ENCODE measurements at places on chromosomes 11 and 22.

GRCh38 chr11:113885897-113886296 is 10.5 kb upstream of the USP28 start:
- DNase-seq: no peak

- DNase-seq: no peak
Observed at GRCh38 chr22:17672417-17672991, 33.9 kb downstream of the BCL2L13 start.

- no peak for DNase-seq
Observed at GRCh38 chr11:99366546-99366945, 345.8 kb downstream of the CNTN5 start.

GRCh38 chr22:44192816-44193534 is 12.2 kb downstream of the PARVG start:
- no peak for DNase-seq

- peak; percentile 29 for DNase-seq
Observed at GRCh38 chr11:44727373-44728287, 868 bp downstream of the TSPAN18 start.

- no peak for DNase-seq
Observed at GRCh38 chr22:24016156-24016555, 5.1 kb downstream of the CABIN1 start.

DNA sequence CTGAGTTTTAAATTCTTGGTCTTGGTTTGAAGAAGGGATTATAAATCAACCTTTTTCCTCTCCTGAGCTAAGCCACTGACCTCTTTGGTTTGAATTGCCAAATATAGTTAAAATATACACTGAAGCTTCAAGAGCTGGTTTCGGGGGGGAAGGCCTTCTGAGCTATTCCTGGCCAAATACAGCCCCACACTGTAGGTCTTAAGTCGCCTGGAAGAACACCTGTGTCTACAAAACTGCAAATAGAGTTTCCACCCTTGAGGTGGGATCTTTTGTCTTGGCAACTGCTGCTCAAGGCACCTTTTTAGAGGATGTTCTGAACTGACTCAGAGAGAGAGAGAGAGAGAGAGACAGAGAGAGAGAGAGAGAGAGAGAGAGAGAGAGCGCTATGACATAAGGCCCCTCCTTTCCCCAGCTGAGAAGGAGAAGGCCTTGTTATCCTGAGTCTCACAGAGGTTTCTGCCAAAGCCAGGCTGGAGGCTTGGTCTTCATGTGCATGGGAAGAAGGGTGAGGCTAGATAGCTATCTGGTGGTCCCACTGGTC is 5.5 kb downstream of the ADM start:
- DNase-seq: no peak

DNA sequence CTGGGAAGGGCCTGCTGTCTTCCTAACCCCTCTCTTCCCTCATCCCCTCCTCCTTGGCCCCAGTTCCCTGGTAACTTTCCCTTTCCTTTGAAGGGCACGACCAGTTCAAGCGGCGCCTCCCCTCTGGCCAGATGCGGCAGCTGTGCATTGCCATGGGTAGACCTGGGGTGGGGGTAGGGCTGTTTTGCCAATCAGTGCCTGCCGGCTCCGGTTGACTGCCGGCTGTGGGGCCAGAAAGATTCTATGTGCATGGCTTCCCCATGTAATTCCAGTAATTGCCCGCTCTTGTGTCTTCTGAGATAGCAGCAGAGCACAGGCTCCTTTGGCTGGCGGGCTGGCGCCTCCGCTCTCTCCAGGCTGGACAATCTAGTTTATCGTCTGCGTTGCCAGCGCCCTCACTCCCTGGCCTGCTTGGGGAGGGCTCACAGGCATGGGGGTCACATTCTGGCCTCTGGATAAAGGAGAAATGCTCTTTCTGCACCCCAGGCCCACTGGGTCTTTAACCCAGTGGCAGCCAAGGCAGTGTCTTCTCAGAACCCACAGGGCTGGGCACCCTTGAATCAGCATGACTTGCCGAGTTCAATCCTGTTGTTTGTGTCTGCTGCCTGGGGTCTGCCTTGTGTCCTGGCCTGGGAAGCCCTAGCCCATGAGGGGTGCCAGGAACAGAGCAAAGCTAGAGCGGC is 9.4 kb downstream of the SIDT2 start:
- DNase-seq: no peak

- DNase-seq: no peak
Observed at GRCh38 chr11:113287801-113288200, 26.6 kb upstream of the TTC12 start.

- no peak for DNase-seq
Observed at GRCh38 chr11:72352859-72353551, 81.3 kb downstream of the CLPB start.

DNA sequence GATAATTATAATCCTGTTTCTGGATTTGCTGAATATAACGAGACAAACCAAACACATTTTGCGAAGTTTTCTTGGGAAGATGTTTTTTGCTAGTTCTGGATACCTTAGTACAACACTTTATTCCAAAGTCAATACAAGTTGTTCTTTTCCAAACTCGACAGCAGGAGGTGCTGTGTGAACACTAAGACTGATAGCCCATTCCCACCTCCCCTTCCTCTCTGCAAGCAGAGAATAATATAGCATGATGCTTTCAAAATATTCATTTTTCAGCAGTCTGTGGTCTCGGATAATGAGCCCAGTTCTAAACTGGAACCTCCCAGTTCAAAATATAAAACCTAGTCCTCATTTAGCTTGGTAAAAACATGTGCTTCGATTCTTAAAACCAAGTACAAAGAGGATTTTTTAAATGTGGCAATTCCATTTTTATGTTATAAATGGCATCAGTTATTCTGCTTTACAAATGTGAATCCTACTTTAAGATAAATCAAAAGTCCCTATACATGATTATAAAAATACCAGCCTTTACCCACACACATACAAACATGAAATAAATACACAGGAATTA is 129.1 kb downstream of the DCDC1 start:
- DNase-seq: no peak

- no peak for DNase-seq
Observed at GRCh38 chr11:105953886-105954285, 68.2 kb downstream of the MSANTD4 start.

DNA sequence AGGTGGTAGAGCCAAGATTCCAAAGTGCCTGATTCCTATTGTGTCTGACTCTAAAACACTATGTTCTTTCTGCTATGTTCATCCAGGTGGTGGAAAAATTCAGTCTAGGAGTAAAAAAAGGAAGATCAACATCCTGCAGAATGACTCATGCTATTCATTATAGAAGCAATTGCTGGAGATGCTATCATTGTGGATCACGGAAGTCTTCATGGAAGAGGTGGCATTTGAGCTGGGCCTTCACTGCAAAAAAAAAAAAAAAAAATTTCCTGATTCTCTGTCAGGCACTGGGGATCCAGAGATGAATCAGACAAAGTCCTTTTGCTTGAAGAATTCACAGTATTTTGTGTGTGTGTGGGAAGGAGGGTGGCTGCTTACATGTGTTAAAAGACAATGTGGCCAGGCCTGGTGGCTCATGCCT is 1.4 kb upstream of the UVRAG start:
- DNase-seq: no peak

- DNase-seq: no peak
Observed at GRCh38 chr11:16184588-16184987, 171.8 kb downstream of the SOX6 start.

DNA sequence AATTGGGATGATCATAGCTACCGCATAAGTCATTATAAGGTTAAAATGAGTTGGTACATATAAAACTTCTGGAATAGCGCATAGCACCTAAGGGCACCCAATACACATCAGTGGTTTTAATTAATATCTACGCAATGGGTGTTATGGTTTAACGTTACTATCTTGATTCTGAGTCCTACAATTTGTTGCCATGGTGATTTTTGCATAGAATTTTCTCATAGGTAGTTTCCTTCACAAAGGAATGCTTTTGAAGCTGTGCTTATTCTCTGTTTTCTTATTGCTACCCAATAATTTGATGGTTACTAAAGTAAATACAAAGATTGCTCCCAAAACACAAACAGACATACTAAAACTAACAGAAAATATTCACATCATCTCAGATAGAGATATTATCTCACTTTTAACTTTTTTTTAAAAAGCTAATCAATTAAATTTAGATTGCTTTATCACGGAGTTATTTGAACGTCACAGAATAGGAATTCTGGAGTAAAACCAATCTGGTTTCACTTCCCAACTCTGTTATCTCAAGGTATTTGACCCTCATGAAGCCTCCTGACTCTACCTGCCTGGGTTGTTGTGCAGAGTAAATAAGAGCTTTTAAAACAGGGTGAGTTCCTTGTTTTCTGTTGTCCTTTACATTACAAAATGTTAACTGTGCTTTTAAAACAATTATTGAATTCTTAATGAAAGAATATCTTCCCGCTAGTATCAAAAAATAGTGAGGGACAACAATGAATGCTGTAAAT is 635.5 kb upstream of the CCDC90B start:
- DNase-seq: no peak

- DNase-seq: no peak
Observed at GRCh38 chr11:128548649-128549255, 38.6 kb downstream of the ETS1 start.
